ENCODE measurements at places on chromosomes 12 and 14.

GRCh38 chr12:121813951-121814350 lies 10.1 kb downstream of the SETD1B start:
- no peak for DNase-seq

- no peak for DNase-seq
These were observed 14.6 kb downstream of the CLMN start for GRCh38 chr14:95305145-95305544.

GRCh38 chr14:103684871-103685270 lies 30.4 kb downstream of the XRCC3 start:
- DNase-seq: no peak

- no peak for DNase-seq
These were observed 37.9 kb downstream of the ASCL1 start for GRCh38 chr12:102995372-102995771.

GRCh38 chr12:15011162-15011561 lies 38.3 kb downstream of the PDE6H start:
- DNase-seq: no peak

DNA sequence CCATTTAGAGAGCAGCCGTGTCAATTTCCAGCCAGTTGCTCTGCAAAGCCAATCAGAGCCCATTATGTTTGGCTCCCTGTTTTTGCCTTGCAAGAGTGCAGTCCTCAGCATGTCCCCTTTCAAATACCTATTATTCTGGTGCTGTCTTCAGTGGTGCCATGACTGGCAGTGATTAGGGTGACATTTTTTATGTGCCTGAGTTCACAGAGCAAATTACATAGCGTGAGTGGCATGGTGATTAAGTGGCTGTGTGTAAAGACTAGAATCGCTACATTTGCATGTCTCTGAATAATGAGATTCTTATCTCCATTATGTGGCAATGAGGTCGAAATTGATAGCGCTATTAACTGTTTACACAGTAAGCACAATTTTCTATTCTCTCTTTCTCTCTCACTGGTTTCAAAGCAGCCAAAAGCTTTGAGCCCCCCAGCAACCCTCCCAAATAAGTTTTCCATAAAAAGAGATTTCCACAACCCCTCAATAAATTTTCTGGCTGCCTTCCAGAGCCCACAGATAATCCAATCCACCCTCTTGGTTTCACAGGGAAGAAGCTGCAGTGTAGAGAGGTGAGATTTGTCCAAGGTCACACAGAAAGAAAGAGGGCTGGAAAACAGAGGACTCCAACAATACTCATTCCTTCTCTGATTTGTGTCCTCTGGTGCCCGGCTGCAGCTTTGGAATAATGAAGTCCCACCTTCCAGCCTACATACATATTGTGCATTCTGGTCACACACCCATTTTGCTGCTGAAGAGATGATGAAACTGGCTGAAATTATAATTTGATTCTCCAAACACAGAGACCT lies 58.8 kb upstream of the NUDT4 start:
- no peak for DNase-seq

DNA sequence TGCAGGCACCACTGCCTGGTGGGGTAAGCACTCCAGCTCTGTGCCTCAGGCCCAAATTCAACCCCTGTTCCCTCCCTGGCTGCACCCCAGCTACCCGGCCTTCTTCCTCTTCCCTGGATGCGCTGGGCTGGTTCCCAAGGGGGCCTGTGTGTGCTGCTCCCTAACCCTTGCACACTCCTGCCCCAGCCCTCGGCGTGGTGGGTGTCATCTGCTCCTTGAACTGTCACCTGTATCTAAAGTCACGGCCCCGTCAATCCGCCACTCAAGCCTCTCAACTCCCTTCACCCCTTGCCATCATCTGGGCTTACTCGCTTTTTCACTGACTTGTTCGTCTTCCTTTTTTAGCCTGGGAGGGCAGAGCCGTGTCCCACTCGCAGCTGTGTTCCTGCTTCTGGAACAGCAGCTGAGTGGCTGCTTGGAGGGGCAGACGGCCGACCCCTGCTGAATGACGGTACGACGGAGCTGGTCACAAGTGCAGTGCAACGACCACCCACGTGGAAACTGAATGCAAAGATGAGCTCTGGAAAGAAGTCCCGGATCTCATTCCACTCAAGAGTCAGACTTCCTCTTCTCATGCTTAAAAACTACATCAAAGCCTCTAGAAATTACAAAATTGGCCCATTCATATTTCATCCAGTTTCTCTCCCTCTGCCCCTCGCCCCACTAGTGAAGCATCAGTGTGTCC lies 138.9 kb downstream of the PIWIL1 start:
- no peak for DNase-seq

DNA sequence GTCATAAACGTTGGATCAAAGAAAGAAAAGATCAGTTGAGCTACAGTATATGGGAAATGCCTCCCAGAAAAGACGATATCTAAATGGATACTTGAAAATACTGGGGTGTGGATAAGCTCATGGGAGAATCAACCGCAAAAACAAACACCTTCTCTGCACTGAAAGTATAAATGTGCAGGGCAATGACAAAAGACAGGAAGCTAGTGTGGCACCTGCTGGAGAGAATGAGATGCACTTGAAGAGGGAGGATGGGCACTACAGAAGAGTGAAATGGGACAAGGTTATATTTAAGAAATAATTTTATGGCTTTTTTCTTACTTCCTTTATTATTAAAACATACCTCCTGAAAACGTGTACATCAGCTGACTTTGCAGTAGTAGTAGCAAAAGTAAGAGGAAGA lies 153.7 kb downstream of the PRKD1 start:
- no peak for DNase-seq

GRCh38 chr12:41514021-41514777 lies 326.1 kb downstream of the PDZRN4 start:
- DNase-seq: no peak

DNA sequence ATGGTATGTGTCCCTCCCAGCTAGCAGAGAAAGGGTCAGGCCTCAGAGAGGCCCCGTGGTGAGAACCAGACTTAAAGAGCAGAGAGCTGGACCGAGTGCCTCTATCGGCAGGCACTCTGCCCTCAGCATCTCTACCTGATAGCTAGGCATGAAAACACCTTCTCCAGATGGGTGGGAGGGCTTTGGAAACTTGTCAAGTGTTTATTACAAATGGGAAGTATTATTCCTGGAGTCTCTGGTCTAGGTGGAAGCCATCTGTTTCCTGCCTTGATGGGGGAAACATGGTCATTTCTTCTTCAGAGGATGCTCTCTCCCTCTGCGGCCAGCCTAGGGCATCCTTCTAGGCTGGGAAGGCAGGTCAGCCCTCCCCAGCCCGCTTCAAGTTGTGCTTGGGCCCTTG lies 2.3 kb downstream of the TMEM63C start:
- DNase-seq: no peak

GRCh38 chr14:101022121-101022520 lies 118.6 kb upstream of the RTL1 start:
- DNase-seq: no peak

- peak; percentile 2 for DNase-seq
These were observed at the start of gene NYNRIN for GRCh38 chr14:24398653-24399446. NYNRIN (plus strand) TSS chr14:24399003; CDS start chr14:24399247, 244 bp downstream.

DNA sequence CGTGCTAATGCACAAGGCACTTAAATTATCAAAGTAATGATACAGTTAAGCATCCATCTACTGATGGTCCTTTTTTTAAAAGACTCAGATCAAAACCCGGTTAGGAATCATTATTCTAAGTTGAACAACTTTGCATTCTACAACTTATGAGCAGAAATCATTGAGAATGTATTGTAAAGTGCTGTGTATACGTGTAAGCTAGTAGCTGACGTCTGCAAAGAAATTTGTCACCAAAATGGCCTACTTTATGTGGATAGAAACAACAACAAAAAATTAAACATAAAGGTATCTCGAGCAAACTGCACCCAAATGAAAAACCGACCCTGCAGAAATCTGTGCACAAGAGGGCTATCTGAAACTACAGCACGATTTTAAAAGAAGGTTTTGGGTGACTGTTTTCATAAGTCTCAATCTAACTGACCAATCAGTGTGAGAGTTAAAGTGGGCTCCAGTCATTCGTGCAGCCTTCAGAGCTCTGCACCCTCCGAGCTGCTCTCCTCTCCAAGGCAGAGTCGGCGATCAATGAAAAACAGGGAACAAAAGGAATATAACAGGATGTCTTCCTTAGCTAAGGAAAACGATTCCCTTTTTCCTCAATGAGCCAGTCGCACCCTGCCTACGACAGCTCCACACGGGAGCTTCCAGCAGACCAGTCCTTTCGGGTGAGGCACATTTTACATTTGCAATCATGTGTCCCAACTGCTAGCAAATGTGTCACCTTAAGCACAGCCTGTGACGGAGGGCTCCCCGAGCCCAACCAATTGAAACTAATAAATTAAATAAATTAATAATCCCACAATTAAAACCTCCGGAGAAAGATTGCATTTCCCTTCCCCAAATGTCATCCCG lies 200.7 kb upstream of the FOXN3 start:
- no peak for DNase-seq

DNA sequence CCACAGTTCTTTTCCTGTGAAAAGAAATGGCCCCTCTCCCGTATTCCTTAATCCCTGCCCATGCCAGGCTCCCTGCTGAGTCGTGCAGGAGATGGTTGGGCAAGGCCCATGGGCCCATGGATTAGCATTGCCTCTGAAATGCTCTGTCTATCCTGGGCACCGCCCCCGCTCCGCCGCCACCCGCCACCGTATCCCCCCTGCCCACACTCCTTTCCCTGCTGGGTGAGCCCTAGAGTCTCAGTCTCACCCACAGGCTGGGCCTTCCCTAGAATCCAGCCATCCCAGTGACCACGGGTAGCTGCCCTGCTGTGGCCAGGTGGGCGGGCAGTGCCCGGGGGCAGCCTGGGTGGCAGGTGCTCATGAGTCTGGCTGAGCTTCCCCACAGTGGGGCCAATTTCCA lies 50.6 kb downstream of the TSPAN11 start:
- DNase-seq: no peak

DNA sequence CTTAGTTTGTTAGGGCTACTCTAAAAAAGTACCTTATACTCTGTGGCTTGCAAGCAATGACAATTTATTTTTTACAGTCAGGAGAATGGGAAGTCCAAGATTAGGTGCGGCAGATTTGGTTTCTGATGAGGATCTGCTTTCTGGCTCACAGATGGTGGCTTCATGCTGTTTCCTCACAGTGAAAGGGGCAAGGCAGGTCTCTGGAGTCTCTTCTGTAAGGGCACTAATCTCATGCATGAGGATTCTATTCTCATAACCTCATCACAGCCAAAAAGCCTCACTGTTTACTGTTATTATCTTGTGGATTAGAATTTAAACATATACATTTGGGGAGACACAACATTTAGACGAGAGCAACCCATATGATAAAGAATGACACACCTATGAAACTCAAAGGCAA lies 1957.4 kb upstream of the SEL1L start:
- DNase-seq: no peak

DNA sequence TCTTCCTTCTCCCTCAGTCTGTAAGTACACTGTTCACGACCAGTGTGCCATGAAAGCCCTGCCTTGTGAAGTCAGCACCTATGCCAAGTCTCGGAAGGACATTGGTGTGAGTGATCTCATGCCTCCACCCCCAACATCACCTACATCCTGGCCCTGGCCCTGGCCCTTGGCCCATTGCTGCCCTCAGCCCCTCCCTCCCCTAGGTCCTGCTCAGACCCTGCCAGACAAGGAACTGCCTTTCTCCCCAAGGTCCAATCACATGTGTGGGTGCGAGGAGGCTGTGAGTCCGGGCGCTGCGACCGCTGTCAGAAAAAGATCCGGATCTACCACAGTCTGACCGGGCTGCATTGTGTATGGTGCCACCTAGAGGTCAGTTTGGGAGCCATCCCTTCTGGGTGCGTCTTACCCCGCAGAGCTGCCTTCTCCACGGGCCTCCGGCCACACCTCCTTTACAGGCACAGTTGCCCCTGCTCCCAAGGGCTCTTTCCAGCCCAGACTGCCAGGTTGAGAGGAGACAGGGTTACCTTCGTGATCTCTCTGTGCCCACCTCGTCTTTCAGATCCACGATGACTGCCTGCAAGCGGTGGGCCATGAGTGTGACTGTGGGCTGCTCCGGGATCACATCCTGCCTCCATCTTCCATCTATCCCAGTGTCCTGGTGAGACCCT lies 9.2 kb downstream of the DGKA start:
- peak; percentile 65 for DNase-seq

- no peak for DNase-seq
These were observed 958.9 kb downstream of the LRFN5 start for GRCh38 chr14:42565556-42565955.

GRCh38 chr12:15767301-15767700 lies 21.9 kb downstream of the EPS8 start:
- no peak for DNase-seq

DNA sequence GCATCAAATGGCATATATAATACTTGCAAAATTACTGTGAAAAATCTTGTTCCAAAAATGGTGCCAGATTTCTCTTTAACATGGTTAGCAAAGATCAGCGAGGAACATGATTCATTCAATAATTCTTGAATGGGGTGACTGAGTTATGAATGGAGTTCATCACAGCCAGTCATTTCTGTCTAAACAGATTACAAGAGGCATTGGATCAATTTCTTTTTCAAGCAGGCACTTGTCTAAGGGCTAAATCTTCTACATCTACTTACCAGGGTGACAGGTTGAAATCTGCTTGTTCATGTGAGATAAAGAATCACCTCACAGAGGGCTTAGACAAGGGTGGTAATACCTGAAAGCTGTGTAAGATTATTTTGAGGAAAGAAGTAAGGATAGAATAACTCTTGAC lies 247.7 kb downstream of the ATP23 start:
- DNase-seq: no peak

- no peak for DNase-seq
These were observed 208.8 kb upstream of the EEA1 start for GRCh38 chr12:93137656-93138612.
